ENCODE measurements at places on chromosomes 13 and 19. TPM values are rescaled to one million over a fixed set of nuclear protein-coding genes. Genes with fewer than 3 reads are reported as not detected.

CD37 gene
- total RNA-seq = 0.82 TPM

DNA sequence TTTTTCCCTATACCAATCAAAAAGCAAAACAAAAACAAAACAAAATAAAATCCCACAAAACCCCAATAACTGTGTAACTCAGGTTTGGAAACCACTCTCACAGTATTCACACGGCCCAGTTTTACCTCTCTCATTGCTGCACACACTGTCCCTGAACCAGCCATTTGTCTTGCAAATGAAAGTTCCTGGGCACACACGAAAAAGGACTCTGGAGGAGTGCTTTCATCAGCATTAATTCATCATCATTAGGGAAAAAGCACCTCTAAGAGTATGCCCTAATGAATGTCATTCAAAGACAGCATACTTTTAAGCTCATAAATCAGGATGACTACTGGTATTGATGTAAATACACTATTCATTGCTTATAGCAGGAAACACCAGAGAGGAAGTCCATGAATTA lies 306.3 kb downstream of the DNAJC15 start:
- DNase-seq = no peak

DNA sequence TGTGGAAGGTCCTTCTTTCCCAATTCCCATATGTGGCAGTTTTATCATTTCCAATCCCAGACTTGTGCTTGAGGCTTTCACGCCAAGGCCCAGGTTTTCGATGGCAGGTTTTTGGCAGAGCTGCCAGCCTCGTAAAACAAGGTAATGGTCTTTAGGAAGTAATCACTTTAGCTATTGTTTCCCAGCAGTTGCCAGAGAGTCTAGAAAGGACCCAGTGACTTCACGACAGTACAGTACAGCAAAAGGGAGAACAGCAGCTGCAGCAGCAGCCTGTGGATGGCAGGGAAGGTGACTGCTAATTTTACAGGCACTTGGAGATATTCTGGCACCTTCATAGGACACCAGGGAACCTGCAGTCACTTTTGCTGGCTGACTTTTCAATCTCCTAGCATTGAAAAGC lies 291.6 kb upstream of the MAB21L1 start:
- DNase-seq = no peak

DNA sequence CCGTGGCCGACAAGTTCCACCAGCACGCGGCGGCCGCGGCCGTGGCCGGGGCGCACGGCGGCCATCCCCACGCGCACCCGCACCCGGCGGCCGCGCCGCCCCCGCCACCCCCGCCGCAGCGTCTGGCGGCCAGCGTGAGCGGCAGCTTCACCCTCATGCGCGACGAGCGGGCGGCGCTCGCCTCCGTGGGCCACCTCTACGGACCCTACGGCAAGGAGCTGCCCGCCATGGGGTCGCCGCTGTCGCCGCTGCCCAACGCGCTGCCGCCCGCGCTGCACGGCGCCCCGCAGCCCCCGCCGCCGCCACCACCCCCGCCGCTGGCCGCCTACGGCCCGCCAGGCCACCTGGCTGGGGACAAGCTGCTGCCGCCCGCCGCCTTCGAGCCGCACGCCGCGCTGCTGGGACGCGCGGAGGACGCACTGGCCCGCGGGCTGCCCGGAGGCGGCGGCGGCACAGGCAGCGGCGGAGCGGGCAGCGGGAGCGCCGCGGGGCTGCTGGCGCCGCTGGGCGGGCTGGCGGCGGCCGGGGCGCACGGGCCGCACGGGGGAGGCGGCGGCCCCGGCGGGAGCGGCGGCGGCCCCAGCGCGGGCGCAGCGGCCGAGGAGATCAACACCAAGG lies 821 bp downstream of the ONECUT3 start:
- DNase-seq = no peak

GRCh38 chr13:93265800-93266199 lies 39.2 kb downstream of the GPC6 start:
- DNase-seq = no peak

DNA sequence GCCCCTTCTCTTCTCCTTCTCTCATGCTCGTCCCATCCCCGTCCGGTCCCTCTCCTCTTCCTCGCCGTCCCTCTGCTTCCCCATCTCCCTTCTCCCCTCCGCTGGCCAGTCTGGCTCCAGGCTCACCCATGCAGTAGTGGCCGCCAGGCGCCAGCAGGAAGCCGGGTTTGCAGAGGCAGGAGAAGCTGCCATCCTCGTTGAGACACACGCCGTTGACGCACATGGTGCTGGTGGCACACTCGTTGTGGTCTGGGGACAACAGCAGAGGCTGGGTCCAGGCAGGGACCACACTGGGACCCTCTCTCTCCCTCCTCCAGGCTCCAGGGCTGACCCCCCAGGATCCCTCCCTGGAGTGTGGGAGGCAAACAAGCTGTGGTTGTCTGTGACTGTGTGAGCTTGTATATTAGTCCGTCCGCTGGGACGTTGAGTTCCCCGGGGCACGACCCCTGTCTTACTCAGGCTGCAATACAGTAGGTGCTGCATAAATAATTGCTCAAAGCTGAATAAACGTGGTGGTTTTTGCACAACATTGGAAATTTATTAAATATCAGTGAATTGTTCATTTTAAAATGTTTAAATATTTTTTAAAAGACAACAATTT lies 16.4 kb downstream of the FBN3 start:
- no peak for DNase-seq

- DNase-seq = no peak
These were observed 16.0 kb upstream of the OLFM2 start for GRCh38 chr19:9952276-9952675.

GRCh38 chr19:13093407-13094105 lies 9.1 kb downstream of the LYL1 start:
- peak; percentile 93 for DNase-seq

DNA sequence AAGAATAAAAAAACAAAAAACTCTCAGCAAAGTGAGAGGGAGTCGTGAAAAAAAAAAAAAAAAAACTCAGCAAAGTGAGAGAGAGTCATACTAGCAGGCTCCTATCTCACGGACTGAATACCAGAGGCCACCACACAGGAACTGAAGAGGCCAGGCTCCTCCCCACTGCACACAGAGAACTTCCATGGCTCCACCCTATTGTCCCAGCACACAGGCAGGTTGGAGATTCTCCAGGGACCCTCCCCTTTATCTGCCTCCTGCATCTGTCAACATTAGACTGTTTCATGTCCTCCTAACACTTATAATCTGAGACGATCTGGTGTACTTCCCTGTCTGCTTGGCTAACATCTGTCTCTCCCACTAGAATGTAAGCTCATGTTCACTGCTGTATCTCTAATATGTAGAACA lies 37.0 kb upstream of the FARP1 start:
- no peak for DNase-seq

Data from frontal cortex (tissue), 4 donors.